ENCODE measurements at places on chromosomes 5 and 9.

DNA sequence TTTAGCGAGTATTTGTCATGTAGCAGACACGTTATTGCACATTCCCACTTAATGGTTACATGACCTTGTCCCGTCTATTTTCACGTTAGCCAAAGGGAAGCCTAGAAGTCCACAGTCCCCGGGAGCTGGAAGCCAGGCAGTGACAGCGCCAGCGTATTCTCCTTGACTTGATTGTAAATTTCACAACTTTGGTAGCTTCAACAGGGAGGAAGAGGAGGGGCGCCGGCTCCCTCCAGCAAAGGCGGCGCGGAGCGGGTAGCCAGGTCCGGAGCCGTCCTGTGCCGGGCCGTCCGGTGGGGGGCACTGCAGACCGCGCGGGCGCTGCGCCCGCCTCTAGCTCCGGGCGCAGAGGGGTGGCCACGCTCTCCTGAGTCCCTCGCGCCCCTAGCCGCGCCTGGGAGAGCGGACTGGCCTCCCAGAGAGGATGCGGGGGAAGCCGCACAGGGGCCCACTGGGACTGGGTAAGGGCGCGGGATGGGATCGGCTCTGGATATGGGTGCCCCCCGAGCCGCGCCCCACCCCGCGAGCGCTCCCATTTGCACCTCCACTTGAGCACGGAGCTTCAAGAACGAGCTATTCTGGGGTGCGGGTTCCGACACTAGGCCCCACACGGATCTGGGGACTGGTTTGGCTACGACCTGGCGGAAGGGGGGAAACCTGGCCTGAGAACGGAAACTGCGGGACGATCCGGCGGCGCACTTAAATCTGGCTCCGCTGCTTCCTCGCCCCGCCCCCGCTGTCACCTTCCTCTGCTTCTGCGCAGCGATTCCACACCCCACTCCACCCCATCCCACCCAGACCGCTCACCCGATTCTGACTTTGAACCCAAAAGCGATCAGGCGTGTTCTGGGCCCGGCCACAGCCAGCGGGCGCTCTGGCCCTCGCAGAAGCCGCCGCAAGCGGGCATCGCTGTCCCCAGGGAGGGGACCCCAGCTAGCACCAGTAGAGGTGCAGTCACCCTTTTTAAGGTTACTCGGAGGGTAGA is 23.8 kb downstream of the KLF4 start:
- DNase-seq = no peak

GRCh38 chr5:90548069-90548593 is 10.5 kb upstream of the ADGRV1 start:
- no peak for DNase-seq

DNA sequence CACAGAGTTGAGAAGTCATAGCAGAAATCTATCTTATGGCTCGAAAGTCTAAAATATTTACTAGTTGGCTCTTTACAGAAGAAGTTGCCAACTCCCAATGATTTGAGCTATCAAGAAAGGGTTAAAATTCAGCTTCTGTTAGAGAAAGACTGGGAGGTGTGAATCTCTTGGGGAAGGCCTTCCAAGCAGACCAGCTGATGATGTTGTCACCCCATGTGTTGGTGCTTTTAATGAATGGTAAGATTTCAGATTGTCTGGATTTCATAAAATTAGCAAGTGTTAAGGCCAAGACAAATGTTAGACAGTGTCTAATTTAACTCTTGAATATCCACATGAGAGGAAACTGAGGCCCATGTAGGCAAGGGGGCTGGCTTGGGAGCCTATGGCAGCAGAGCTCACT is 63.9 kb downstream of the PPARGC1B start:
- no peak for DNase-seq

GRCh38 chr5:24615159-24615558 is 29.6 kb downstream of the CDH10 start:
- DNase-seq = no peak

GRCh38 chr5:142421621-142422397 is 97.0 kb upstream of the SPRY4 start:
- DNase-seq = no peak

Data from stimulated activated CD4-positive, alpha-beta T cell treated with anti-CD3 and anti-CD28 coated beads, Interleukin-4, amount 100 ng/mL, for 24 hours (primary cell).